Suppressor macrophage treated with lipopolysaccharide for 4 hours (primary cell): ENCODE measurements at places on chromosomes 7 and 10.

DNA sequence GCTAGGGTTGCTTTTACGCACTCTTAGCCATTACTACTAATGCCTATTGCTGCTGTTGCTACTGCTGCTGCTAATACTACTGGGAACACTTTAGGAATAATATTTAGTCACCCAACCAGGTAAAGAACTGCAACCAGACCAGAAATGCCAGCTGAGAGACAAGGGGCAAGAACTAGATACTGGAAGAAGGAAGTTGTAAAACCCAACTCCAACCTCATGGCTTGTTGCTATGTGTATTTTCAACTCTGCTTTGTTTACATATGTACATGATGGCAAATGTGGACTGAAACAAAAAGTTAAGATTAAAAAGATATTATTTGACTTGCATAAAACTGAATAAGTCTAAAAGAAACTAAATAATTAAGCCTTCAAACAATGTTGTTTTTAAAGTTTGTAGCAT is 177.7 kb downstream of the GNAT3 start:
- DNase-seq, result no peak

DNA sequence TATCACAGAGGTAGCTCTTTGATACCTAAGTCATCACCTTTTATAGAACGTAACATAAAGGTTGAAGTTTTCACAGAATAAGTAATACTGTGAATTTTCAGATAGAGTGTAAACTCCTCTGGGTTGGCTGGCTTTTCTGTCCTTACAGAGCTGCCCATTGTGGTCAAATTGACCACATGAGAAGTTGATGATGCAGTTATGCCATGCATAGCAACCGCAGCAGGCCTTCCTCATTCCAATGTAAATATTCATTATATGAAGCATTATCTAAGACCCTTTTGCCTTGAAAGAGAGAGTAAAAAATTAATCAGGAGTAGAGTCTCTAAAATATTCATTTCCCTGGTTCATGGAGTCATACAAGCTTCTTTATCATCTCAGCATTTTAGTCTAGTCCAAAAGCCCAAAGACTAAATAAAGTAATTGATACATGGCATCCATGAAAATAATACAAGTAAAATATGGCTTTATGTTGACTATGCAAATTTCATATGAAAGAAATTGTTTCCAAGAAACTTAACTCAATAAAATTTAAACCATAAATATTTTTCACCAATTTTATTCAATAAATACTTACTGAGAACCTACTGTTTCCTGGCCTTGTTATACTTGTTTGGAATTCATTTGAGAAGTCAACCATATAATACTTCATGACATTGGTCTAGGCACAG is 516.4 kb downstream of the PCDH15 start:
- no peak for DNase-seq

DNA sequence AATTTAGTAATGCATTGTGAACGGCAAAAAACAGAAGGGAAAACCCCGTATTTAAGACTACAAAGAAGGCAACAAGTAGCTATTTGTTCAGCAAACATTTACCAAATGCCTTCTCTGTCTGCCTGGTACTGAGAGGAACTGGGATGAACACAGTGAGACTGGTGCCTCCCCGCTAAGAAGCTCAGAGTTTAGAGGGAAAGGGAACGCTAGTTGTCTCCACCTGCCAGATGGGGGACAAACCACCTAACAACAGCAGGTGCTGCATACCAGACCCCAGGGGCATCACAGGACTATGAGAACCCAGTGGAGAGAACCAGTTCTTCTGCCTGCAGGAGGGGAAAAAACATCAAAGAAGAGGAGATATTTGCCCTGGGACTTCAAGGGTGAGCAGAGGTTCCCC is 147.1 kb downstream of the SLC25A13 start:
- no peak for DNase-seq

- DNase-seq, result no peak
These were observed 116.8 kb downstream of the HIPK2 start for GRCh38 chr7:139661043-139661440.

DNA sequence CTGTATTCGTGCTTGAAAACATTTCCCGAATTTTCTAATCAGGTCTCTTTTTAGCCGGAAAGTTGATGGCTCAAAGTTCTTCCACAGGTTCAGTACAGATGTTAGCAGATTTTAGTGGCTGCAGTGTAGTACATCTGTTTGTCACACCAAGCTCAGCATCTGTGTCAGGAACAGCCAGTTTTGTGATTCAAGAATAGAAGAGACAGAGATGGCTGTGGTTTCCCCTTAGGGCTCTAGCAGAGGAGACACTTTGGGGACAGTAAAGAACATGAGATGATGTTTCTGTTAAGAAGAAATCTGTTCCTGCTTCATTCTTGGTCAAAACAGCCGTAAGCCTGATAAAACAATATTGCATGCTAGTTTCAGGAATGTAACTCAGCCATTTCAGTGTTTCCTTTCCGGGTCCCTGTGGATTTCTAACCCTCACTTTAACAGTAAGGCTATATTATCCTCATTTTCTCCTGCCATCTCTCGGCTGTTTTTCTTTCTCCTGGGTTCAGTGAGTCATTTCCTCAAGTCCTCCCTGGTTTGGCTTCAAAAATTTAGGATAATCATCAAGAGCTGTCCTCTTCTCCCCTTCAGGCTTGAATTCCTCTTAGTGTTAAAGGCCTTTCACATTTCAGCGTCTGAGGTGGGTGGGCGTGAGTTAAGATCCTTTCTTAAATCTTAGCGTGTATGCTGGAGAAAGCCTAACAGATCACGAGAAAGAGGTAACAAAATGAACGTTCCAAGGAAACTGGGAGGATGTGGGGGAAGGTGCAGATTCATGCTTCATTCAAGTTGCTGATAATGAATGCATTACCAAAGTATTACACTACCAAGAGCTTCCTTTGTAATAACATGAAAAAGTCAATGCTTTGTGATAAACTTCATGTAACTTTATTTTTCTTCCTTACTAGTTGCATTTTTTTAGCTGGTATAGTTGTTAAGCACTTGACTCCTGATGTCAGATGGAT is 37.1 kb upstream of the BICC1 start:
- DNase-seq, result no peak

DNA sequence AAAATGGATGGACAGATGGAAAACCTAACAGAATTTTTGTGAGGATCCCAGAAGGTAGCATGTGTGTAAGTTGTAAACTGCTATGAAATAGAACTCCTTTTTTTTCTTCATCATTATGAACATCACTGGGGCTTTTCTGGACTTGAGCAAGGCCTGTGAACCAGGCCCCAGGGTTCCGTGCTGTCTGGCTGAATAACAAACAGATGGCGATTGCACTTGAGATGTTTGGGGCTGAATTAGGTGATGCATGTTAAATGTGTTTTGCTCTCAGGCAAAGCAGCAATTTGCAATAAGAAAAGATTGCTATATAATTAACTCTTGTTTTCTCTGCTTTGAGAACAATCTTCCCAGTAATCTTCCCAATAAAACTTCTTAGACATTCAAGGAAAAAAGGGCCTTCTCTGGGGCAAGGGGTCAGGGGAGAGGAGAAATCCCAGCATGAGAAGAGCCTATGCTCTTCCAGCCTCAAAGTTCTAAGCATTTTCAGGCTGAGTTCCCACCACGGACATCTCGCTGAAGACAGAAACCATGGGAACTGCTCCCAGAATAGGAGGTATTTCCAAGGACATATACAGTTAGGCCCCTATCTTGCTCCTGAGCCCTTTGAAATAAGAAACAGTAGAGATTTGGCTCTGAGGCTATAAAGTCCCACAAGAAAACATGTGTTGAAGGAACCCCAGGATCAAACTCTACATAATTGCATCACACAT is 98.7 kb downstream of the ITIH5 start:
- DNase-seq, result no peak

DNA sequence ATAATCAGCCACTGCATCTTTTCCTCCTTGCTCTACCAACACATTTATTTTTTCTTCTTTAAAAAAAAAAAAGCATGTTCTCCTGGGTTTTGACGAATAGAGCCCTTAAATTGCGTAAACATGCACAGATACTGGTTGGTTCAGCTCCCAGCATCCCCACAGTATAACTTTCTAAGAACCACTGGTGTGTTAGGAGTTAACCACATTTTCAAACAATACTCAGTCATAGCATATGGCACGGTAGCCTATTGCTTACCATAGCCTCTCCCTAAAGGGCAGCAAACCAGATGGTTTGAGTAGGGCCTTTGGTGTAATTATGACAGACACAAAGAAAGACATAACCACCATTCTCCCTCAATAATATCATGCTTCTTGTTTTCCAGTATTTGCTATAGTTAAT is 145.0 kb downstream of the LRRC4 start:
- no peak for DNase-seq

DNA sequence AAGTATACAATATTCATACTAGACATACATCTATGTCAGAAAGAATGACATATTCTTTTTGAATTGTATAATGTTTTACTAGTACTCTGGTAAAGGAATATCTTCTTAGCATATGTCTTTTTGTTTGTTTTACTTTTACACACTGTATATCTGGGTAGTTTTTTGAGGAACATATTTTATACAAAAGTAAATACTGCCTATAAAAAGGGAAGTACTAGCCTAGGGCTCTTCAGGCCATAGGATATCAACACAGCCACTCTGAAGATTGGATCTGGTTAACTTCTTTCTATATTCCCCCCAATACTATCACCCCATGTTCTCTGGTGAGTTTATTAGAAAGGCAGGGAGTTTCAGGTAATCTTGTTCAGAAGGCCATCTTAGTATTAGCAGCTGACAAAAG is 134.6 kb downstream of the ZNF438 start:
- no peak for DNase-seq

DNA sequence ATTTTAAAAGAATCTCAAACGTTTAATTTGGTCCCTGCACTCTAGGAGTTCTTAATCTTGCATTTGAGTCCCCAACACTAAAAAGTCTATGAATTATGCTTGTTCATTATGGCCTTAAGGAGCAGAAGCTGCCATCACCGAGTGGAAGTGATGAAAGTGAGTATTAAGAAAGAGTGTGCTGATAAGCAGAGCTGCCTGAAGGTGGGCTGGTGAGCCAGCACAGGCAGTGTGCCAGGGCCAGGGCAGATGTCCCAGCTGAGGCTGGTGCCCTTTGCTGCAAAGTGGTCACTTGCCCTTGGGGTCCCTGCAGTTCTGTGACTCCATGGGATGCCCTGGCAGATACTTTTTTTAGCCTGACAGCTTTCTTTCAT is 72.9 kb upstream of the LOXL4 start:
- DNase-seq, result no peak

DNA sequence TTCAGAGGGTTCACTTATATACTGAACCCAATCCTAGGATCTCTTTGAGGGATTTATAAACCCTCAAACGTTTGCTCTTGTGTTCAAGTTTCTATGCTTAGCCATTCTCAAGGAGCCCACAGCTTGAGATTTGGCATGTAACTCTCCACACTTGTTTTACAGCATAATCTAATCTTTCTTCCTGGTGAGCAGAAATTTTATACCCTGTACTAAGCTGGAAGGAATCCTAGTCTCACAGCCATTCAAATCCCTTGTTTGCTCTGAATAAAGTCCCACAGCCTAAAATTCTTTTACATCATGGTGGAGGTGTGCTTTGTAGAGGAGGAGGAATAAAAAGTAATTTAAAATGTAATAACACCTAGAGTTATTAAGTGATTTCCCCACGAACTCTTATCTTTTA is 5.3 kb upstream of the AGR2 start:
- DNase-seq, result no peak

DNA sequence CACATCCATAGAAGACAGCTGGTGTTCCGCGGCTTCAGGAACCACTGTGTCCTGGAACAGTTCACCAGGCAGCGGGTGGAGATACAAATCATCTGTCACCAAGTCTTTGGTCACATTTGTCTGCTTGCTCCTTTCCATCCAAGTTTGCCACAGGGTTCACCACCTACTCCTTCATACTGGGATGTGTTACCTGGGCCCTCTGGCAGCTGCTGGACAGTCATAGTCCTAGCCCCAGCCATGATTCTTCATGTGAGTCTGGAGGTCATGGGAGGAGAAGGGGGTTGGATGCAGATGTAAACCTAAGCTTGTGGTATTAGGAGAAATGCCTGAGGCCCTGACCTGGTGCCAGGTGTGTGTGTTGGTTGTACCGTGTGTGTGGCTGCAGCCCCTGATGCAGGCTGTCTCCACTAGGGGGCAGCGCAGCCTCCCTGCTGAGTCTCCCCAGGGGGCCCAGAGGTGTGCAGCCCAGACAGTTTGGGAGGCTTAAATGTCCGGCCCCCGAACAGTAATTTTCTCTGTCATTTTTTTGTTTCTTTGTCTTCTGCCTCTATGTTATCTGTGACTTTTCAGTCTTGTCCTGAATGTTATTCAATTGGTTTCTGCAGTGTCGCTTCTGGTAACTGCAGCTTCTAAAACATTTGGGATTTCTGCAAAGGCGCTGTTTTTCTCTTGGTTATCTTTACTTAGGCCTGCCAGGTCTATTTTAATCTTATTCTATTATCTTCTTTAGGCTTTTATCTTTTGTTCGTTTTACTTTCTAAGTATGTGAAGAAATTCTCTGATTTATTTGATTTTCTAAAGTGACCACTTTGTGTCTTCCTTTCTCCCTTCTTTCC is 14.8 kb downstream of the NPS start:
- peak; percentile 43 for DNase-seq

DNA sequence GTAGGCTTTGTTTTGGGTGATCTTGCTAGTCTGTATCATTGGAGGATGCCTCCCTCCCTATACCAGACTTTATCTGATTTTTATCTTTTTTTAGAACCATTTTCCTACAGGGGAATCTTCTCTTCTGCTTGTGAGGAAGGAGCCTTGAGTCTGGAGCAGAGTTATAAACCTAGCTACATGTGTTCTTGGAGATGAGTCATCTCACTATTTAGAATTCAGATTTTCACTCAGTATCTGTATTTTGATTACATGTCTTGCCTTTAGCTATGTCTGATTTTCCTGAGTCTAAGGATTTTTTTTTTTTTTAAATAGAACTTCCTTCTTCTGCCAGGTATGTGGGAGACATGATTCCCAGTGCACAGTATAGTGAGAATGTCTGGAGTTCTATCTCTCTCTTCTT is 211.6 kb upstream of the MBL2 start:
- DNase-seq, result no peak

- DNase-seq, result no peak
These were observed 19.7 kb downstream of the DNAJC12 start for GRCh38 chr10:67818323-67818722.

GRCh38 chr10:48554246-48554645 is 50.6 kb downstream of the ARHGAP22 start:
- DNase-seq, result no peak

DNA sequence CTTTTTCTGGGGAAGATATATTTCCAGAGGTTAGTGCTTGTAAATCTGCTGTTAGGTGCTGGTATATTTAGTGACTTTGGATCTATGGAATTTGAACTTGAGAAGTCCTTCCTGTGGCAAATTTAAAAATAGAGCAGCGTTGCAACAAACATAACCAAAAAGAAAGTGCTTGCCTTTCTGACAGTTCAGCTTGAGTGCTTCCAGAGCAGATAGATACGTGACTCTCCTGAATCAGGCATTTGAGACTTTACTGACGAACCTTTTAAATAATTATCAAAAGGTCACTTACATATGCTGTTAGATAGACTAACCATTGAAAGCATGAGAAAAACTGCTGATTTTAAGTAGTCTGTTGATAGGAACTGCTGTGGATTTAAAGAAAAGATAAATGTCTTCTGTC is 387.5 kb upstream of the LRRTM3 start:
- DNase-seq, result no peak
